ENCODE measurements at places on chromosomes 16 and 17.

DNA sequence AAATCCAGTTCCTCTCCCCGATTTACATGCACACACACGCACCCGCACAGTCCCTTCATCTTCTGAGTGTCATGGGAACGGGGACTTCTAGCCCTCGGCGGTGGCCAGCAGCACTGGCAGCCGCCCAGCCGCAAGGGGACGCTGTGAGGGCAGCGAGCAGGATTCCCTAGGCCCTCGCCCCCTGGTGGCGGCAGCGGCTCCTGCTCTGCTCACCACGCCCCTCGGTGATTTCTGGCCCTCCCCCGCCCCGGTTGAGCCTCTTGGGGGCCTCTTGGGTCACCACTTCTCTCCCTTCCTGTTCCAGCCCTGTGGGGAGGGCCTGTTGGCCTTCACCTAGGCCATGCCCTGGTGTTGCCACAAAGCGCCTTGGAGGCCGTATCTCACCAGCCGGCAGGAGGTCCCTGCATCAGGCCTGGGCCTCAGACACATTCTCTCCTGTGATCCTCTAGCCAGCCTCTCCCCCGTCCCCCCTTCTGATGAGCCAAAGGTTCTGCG, 75.2 kb upstream of the KSR1 start:
- DNase-seq = peak; percentile 91

DNA sequence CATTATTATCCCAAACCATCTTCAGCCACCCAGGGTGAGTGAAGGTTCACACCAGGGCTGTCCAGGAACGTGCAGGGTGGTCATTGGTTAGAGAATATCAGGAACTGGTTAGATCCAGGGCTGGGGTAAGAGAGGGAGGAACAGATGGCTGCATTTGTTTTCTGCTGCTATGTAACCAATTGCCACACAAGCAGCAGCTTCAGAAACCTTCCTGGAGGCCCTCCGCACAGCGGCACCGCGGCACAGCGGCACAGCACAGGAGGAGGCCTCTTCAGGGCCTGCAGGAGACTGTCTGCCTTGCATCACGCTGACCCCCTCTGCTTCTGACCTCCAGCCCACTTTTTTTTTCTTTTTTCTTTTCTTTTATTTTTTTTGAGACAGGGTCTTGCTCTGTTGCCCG, 86.1 kb downstream of the KCNJ12 start:
- no peak for DNase-seq

GRCh38 chr16:56109205-56109604, 82.1 kb upstream of the GNAO1 start:
- DNase-seq = no peak

- no peak for DNase-seq
These were observed 11.3 kb upstream of the CHST6 start for GRCh38 chr16:75506574-75506973.

GRCh38 chr17:34110315-34110714, 144.8 kb upstream of the CCL2 start:
- DNase-seq = no peak

- DNase-seq = no peak
These were observed 72.2 kb upstream of the CREBBP start for GRCh38 chr16:3952737-3953131.

DNA sequence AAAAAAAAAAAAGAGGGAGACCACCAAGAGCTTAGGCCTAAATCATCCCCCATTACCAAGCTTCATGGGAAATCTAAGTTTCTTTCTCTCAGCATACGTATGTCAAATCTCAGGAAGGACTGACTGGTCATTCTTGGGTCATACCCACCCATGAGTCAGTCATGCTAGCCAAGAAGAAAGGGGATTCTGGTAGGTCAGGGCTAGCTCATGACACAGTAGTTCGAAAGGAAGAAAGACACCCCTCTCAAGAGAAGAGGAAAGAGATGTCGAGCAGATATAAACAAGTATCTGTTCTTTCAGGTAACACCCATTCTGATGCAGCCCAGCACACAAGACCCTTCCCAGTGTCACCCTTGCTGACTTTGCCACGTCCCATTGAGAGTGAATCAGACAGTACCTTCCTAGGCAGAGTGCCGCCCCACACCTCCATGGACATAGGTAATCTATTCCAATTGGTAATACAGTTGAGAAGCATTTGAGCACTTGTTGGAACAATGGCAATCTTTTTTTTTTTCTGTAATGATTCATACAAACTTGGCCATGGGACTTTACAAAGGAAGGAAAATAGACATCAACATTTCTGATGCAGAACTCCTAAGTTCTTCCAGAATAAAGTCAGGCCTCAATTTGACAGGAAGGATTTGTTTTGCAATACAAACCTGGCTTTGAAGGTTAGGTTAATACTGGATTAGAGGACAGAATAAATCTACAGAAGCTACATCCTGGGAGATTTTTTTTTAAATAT, 38.2 kb downstream of the COPRS start:
- DNase-seq = no peak

GRCh38 chr17:46178550-46179214, 14.5 kb downstream of the KANSL1 start:
- DNase-seq = no peak

DNA sequence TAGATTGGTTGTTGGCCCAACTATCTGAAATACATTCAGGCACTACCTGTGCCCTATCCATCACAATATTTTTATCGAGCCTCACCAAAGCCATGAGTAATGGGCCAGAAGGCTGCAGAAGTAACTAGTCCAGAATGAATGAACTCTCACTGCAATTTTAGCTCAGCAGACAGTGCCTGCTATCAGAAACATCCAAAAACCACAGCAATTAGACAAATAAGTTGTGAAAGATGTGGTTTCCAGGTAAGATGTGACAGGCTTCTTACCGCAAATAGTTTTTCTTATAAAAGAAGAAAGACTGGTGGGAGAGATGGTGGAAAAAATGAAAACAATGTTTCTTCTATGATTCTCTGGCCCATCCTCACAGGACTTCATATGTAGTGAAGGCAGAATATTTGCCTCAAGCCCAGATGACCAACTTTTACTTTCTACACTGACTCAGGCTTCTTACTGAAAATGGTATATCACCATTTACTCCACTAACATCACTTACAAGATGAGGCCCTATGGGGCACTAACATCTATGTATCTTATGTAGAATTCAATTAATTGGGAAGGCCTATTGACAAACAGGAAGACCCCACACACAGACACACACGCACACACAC, 9.8 kb upstream of the RFFL start:
- no peak for DNase-seq

GRCh38 chr17:62732125-62732524, 76.0 kb downstream of the MARCHF10 start:
- DNase-seq = no peak

DNA sequence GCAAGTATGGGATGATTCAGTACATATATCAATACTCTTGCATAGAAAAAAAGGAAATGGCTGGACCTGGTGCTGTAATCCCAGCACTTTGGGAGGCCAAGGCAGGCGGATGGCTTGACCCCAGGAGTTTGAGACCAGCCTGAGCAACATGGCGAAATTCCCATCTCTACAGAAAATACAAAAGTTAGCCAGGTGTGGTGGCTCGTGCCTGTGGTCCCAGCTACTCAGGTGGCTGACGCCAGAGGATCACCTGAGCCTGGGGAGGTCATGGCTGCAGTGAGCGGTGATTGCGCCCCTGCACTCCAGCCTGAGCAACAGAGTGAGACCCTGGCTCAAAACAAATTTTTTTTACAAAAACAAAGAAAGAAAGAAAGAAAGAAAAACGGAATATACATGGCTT, 7.1 kb upstream of the SGF29 start:
- DNase-seq = no peak

DNA sequence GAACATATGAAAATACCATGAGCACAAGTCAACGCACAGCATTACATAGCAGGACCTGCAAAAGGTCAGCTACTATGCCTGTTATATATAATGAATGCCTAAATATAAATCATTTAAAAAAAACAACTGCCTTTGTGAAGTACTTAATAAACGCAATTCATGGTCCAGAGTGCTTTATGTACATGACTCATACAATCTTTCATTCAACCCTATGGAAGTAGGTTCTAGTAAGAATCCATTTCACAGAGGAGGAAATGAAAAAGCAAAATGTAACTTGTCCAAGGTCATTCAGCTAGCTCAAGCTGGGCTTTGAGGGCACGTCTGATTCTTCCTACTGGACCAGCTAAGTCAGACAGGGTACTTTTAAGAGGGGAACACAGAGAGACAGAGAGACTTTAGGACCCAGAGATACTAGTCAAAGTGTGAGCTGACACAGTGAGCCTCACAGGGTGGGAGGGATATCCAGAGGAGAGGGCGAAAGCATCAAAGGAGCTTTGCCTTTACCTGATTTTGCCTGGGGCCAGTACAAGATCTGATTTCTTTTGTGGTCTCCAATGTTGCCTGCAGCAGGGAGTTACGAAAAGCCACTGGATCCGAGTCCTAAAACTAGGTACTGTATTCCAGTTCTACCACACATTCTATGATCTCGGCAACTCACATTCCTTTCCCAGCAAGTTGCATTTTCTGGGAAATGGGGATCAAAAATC, 83.4 kb upstream of the ZFHX3 start:
- no peak for DNase-seq

DNA sequence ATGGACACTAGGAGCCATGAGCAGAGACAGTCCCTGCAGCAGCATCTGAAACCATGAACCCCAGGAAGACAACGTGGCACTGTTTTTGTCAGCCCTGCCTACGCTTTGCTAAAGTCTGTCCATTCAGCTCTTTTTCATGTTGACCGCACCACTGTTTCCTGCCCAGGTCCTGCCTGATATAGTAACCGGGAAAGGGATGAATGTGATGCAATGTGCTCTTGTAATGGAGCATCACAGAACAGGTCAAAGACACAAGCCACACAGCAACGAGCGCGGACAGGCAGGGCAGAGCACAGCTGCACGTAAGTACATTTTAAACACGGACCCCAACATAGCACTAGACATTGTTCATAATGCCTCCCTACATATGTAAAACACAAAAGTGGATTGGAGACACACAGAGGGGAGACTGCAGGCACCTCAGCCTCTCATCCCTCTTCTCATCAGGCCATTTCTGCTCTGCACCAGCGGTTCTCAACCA, 16.9 kb upstream of the TNFRSF13B start:
- DNase-seq = no peak

GRCh38 chr16:89842471-89843408, 14.5 kb downstream of the SPIRE2 start:
- DNase-seq = peak; percentile 51

DNA sequence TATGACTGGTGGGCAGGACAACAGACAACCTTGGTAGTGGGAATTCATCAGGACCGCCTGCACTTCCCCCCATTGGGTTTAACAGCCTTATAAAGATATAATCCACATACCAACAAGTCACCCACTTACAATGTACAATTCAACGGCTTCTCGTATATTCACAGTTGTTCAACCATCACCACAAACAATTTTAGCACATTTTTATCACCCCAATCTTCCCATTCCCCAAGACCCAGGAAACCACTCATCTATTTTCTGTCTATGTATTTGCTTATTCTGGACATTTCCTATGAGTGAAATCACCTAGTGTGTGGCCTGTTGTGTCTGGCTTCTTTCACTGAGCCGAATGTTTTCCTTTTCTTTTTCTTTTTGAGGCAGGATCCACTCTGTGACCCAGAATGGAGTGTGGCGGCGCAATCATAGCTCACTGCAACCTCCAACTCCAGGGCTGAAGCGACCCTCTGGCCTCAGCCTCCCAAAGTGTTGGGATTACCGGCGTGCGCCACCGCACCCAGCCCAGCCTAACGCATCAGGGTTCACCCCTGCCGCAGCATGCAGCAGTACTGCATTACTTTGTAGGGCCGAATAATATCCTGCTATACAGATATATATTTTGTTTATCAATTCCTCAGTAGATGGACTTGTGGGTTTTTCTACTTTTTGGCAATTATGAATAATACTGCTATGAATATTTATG, 10.9 kb downstream of the ANKS3 start:
- DNase-seq = no peak

DNA sequence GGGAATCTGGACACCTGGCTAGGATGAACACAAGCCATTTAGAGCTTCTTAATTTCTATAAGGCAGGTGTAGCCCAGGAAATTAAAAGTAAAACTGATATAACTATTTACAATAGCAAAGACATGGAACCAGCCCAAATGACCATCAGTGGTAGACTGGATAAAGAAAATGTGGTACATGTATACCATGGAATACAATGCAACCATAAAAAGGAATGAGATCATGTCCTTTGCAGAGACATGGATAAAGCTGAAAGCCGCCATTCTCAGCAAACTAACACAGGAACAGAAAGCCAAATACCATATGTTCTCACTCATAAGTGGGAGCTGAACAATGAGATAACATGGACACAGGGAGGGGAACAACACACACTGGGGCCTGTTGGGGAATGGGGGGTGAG, 19.4 kb downstream of the FAHD1 start:
- DNase-seq = no peak

DNA sequence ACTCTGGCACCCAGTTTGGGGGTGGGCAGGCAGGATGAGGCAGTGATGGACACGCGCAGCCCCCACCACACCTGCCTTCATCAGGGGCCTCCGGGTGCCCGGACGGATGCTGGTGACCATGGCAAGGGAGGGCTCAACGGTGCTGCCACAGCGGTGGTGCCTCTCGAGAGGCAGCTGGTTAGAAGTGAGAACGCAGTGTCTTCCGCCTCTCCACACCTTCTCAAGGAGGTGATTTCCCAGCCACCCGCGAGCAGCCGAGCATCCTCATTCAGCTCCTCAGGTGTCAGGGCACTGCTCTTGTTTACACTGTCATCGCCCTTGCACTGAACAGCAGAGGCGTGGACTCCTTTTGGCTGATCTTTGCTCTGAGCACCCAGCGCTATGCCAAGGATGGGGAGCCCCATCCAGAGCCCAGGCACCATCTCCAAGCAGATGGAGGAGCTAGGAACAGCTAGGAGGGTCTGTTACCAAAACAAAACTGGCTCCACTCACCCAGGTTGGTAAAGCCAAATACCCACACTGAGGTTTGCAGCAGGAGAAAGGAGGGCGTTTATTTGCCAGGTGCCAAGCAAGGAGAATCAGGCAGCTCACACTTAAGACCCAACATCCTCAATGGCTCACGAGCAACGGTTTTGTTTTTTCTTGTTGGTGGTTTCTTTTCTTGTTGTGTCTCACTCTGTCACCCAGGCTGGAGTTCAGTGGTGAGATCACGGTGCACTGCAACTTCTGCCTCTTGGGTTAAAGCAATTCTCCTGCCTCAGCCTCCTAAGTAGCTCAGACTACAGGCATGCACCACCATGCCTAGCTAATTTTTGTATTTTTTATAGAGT, 174.3 kb upstream of the TNRC6C start:
- no peak for DNase-seq

DNA sequence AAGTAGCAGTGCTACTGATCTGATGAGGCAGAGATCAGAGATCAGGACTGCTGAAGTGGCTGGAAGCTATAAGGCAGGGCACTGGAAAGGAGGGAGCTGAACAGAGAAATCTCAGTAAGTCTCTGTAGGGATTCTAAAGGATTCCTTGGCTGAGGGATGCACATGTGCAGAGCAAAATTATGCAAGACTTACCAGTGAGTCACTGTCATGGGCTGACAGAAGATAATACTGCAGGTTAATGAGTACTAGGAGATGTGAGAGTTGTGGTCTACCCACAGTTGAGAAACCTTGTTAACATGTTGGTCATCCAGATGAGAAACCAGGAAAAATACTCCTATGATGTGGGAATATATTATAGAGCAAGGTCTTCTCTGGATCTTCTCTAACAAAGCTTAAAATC, 378.1 kb downstream of the HAPSTR1 start:
- no peak for DNase-seq
